ENCODE measurements at places on chromosomes 16 and 17. TPM values are rescaled to one million over a fixed set of nuclear protein-coding genes. Genes with fewer than 3 reads are reported as not detected.

The PPM1E gene
- total RNA-seq, result 0.07 TPM

The XYLT1 gene
- total RNA-seq, result 0.76 TPM

The FN3K gene
- total RNA-seq, result 7.9 TPM

The LPCAT2 gene
- total RNA-seq, result 6.3 TPM

The SCRN2 gene
- 41.0 TPM for total RNA-seq

The HIRIP3 gene
- total RNA-seq, result 15.4 TPM

The KRTAP4-9 gene
- not detected for total RNA-seq

The FZD2 gene
- 50.4 TPM for total RNA-seq

The GRIN2C gene
- total RNA-seq, result 0.23 TPM

The KRTAP17-1 gene
- not detected for total RNA-seq

The DNAI2 gene
- not detected for total RNA-seq

The SPOP gene
- 41.0 TPM for total RNA-seq

The HOXB1 gene
- not detected for total RNA-seq

The GPRC5B gene
- total RNA-seq, result 26.3 TPM

The ZFP90 gene
- total RNA-seq, result 8.2 TPM

The SLFN12L gene
- not detected for total RNA-seq

The RNF112 gene
- 0.28 TPM for total RNA-seq

The HLF gene
- 0.23 TPM for total RNA-seq

The SHBG gene
- total RNA-seq, result 0.35 TPM

The SEPTIN12 gene
- total RNA-seq, result not detected

The CCL8 gene
- total RNA-seq, result not detected

The CCL7 gene
- 0.12 TPM for total RNA-seq

The GLG1 gene
- 51.0 TPM for total RNA-seq

The CCL14 gene
- not detected for total RNA-seq

The RTN4RL1 gene
- 3.4 TPM for total RNA-seq

The CD300H gene
- total RNA-seq, result 0.53 TPM

The NPIPA3 gene
- total RNA-seq, result 1.5 TPM

The ABCA5 gene
- 2.9 TPM for total RNA-seq

All from A549 treated with CORT108297 at 1 μM for 4 hours (cell line).